Stimulated activated CD8-positive, alpha-beta memory T cell treated with anti-CD3 and anti-CD28 coated beads, Interleukin-7, amount 100 ng/mL, for 1 hour (primary cell): ENCODE measurements at places on chromosomes 2 and 18.

GRCh38 chr2:96409820-96410164 lies 74.2 kb downstream of the NCAPH start:
- DNase-seq, result no peak

DNA sequence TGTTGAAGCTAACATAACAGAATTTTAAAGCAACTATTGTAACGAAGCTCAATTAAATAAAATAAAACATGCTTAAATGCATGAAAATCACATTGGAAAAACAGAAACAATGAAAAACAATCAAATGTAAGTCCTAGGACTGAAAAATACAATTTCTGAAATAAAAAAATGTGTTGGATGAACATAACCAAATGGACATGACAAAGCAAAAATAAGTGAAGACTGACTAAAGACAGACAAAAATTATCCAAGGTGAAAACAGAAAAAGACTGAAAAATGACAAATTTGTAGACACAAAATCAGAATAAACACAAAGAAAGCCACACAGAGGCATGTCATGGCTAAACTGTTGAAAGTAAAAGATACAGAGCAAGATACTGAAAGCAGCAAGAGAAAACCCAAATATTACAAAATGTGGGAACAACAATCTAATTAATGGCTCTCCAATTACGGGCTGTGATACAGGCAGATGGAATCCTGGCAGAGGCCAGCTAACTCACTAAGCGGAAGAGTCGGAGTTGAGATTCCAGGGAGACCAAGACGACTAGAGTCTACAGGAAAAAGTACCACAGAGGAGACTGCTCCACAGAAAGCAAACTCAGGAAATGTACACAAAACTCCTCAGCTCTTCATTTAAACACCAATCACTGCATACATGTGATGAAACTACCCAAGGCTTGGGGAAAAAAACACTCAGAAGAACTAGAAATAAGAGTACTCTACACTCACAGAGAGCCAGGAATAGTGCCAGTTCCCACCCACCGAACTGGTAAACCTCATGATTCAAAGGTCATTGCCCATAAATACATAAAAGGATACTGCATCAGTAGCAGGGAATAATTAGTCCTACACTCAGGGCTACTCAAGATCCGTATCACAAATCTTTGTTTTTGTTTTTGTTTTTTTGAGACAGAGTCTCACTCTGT lies 83.6 kb downstream of the ATAD2B start:
- no peak for DNase-seq

- no peak for DNase-seq
These were observed 12.4 kb downstream of the DYM start for GRCh38 chr18:49447810-49448745.

- DNase-seq, result no peak
These were observed 472 bp downstream of the SLC20A1 start for GRCh38 chr2:112646102-112646719.

DNA sequence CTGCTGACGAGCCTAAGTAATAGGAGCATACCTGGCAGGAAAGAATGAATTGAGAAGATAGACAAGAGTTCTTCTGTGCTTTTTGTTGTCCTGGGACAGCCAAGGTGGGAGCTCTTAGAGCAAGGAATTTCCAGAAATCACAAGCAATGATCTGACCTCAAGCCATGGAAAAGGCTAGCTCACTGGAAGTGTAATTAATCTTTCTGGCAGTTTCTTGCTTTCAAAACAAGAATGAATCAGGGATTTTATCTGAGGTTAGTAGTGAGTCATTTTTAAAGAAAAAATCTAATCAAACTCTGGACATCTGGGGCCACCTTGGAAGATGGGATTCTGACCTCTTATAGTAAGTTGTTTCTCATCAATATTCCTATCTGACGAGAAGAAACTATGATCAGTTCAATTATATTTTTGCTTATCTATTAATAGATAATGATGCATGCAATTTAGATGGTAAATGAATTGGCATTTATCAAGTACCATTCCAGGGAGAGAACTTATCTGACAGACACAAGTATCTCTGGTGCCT lies 98.0 kb downstream of the ADCYAP1 start:
- no peak for DNase-seq

DNA sequence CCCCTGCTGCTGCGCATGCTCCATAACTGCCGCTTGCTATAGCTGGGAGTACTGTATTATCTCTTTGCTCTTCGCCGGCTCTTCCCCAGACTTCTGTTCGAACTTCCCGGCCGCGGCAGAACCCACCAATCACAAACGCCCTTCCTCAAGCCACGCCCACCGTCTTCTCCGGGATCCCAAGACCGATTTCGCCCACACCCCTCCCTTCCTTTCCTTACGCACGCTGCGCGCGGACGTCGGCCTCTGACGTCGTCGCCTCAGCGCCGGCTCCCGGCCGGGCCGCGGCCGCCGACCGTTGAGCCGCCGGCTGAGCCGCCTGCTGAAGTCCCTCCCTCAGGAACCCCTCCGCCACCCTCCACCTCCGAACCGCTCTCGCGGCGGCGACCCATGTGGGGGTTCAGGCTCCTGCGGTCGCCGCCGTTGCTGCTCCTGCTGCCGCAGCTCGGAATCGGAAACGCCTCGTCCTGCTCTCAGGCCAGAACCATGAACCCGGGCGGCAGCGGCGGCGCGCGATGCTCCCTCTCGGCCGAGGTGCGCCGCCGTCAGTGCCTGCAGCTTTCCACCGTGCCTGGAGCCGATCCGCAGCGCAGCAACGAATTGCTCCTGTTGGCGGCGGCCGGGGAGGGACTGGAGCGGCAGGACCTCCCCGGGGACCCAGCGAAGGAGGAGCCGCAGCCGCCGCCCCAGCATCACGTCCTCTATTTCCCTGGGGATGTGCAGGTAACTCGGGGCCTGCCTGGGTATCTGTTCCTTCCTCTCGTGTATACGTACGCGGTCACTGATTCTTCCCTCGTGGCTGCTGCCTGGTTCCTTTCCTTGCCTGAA lies at the start of gene C2orf69:
Gene C2orf69 (plus strand): TSS at position 242 of the 825 bp plus-strand sequence. CDS start 146 bp downstream, at position 388.
- DNase-seq, result peak; percentile 80

GRCh38 chr2:12710301-12710700 lies 6.4 kb upstream of the TRIB2 start:
- no peak for DNase-seq

DNA sequence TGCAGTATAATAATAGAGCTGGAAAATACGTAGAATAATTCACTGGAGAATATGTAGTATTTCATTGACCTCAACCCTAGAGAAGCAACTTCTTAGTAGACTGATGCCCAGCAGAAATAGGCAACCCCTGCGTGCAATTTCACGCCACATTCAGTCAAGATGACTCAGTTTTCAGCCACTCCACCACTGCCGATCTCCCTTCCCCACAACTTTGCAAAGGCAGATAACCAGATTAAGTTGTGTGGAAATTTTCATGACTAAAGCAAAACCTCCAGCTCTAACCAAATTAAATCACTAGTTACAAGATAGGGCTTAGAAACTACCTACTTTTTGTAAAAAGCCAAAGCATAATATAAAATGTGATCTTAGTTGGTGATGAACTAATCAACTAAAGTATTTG lies 63.3 kb upstream of the STK17B start:
- peak; percentile 21 for DNase-seq

DNA sequence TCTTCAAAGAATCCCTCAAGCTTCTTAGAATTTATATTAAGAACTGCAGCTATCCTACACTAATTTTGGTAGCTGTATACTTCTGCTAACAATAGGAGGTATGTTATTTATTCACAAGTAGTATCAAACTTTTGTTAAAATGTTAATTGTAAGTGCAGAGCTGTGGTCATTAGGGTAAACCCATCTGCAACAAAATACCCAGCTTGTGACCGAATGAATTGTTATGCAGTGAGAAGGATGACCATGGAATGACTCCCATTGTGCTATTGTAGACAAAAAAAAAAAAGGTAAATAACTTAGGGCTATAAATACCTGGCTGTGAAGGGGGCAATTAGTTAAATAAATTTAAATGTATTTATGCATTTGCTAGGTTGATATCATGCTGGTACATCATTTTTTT lies 186.1 kb downstream of the ADCYAP1 start:
- DNase-seq, result no peak

GRCh38 chr2:136373841-136374240 lies 255.9 kb upstream of the CXCR4 start:
- DNase-seq, result no peak

DNA sequence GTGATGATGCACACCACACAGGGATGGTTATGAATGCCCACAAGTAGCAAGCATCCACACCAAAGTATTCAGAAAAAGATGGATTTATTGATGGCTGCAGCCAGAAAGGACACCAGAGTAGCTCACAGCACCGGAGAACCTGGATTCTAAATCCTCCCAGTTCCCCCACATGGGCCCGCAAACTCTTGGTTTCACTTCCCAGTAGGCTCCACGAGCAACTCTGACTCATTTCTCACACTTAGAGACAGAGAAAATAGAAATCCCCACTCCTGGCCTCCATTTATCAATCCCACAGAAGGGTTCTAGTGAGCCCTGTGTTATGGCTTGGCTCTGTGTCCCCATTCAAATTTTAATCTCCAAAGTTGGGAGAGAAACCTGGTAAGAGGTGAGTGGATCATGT lies 426.7 kb upstream of the MYT1L start:
- no peak for DNase-seq

DNA sequence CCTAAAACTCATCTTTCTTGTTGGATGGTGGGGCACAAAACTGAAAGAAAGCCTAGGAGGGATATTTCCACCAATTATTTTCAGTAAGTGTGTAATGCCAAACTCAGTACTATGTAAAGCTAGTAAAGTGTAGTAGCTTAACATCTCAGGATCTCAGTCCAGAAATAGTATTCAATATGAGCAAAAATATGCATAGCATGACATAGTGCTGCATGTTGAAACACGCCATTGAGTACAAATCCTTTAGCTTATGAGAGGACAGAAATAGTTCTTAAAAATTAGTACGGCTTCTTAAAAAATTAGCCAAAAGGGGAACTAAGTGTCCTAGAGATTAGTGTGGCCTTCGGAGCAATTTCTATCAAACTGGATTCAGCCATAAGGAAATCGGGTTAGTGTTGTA lies 21.7 kb upstream of the ATL2 start:
- DNase-seq, result no peak

- no peak for DNase-seq
These were observed 5.6 kb downstream of the MERTK start for GRCh38 chr2:111903930-111904439.

- no peak for DNase-seq
These were observed 14.6 kb downstream of the MRPL35 start for GRCh38 chr2:86213699-86214502.

- no peak for DNase-seq
These were observed 538.4 kb downstream of the STK39 start for GRCh38 chr2:167708998-167709397.

GRCh38 chr2:18430996-18431748 lies 129.3 kb downstream of the RDH14 start:
- DNase-seq, result no peak

GRCh38 chr2:237566401-237567235 lies at the start of gene PRLH:
TSS of gene PRLH (plus strand) at chr2:237566574. CDS start at chr2:237566574, 0 bp downstream.
- no peak for DNase-seq
